ENCODE measurements at places on chromosomes 2 and 18. TPM values are rescaled to one million over a fixed set of nuclear protein-coding genes. Genes with fewer than 3 reads are reported as not detected.

GRCh38 chr2:6866275-6866671 is 566 bp upstream of the CMPK2 start:
- peaks cover 4% of the 10 kb centered on the region for H3K4me1 ChIP-seq
- peaks cover 7% of the 10 kb centered on the region for H3K27me3 ChIP-seq
- no peaks in the 10 kb centered on the region for H3K36me3 ChIP-seq
- peak overlapping the region; percentile 55 for H3K4me3 ChIP-seq
- no peak overlapping the region for H3K27ac ChIP-seq
- DNase-seq, result peak; percentile 6

- no peak overlapping the region for H3K27ac ChIP-seq
- no peak for DNase-seq
- H3K36me3 ChIP-seq, result no peaks in the 10 kb centered on the region
- H3K27me3 ChIP-seq, result no peaks in the 10 kb centered on the region
These were observed 146.0 kb downstream of the UBE2E3 start for GRCh38 chr2:181126311-181126868.

- no peaks in the 10 kb centered on the region for H3K36me3 ChIP-seq
- no peak for DNase-seq
- no peaks in the 10 kb centered on the region for H3K4me1 ChIP-seq
- no peak overlapping the region for H3K4me3 ChIP-seq
- no peak overlapping the region for H3K27ac ChIP-seq
These were observed 22.5 kb upstream of the POLE4 start for GRCh38 chr2:74935975-74936391.

- H3K27me3 ChIP-seq, result no peaks in the 10 kb centered on the region
- no peak overlapping the region for H3K27ac ChIP-seq
- no peaks in the 10 kb centered on the region for H3K36me3 ChIP-seq
- no peaks in the 10 kb centered on the region for H3K4me1 ChIP-seq
- H3K4me3 ChIP-seq, result no peak overlapping the region
- peak; percentile 24 for DNase-seq
These were observed 670.4 kb downstream of the KCNJ3 start for GRCh38 chr2:155368934-155369333.

DNA sequence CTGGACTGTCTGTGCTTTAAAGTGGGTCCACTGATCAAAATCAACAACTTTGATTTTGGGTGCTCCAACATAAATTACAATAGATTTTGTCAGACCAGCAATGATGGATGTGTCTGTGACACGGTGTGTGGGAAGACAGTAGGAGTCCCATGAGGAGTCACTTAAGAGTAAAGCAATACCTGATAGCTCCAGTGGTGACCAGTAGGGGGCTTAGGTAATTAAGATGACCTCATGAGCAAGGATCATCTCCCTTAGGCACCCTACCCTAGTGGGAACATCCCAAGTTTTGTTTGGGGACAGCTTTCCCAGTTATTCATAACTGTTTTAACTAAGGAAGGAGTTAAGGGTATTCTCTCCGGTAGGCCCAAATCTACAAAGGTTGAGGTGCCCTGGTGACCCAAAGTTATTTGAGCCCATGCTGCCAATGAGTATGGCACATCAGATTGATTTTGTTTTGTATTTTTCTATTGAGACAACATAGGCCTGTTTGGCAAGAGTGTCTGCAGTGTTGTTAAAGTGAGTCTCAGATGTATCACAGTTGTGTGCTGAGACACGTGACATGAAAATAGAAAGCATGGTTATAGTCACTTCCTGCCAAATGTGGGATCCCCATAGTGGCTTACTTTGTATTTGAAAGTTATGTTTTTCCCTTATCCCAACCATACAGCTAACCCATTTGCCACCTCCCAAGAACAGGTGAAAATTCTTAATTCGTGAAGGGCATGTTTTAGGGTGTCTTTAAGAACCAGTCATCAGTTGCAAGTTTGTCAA is 1337.6 kb upstream of the SLC39A10 start:
- no peak overlapping the region for H3K27ac ChIP-seq
- no peak for DNase-seq
- H3K4me3 ChIP-seq, result no peak overlapping the region
- H3K4me1 ChIP-seq, result no peaks in the 10 kb centered on the region

DNA sequence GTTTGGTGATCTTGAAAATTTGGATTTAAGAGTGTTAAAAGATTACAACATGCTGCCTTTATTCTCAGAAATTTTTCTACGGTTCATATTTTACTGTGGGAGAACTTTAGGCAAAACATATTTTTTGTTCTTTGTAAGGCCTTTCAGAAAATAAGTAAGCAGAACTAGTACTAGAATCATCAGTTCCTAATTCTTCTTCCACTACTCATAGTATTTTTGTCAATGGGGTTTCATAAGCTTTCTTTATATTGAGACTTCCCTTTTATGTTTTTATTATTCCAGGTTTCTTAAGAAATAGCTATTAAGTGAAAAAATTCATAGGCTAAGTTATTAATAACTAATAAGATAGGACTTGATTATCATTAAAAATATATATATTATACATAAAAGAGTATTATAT is 12.4 kb downstream of the UGGT1 start:
- no peak overlapping the region for H3K4me3 ChIP-seq
- no peaks in the 10 kb centered on the region for H3K36me3 ChIP-seq
- no peaks in the 10 kb centered on the region for H3K4me1 ChIP-seq
- no peaks in the 10 kb centered on the region for H3K27me3 ChIP-seq
- H3K27ac ChIP-seq, result no peak overlapping the region
- DNase-seq, result no peak

GRCh38 chr2:216406826-216407225 is 5.5 kb upstream of the SMARCAL1 start:
- no peak overlapping the region for H3K4me3 ChIP-seq
- H3K27ac ChIP-seq, result no peak overlapping the region
- no peaks in the 10 kb centered on the region for H3K4me1 ChIP-seq
- DNase-seq, result no peak
- H3K27me3 ChIP-seq, result no peaks in the 10 kb centered on the region

- no peaks in the 10 kb centered on the region for H3K4me1 ChIP-seq
- DNase-seq, result no peak
- no peak overlapping the region for H3K4me3 ChIP-seq
These were observed 5.6 kb downstream of the PAX8 start for GRCh38 chr2:113273027-113273551.

DNA sequence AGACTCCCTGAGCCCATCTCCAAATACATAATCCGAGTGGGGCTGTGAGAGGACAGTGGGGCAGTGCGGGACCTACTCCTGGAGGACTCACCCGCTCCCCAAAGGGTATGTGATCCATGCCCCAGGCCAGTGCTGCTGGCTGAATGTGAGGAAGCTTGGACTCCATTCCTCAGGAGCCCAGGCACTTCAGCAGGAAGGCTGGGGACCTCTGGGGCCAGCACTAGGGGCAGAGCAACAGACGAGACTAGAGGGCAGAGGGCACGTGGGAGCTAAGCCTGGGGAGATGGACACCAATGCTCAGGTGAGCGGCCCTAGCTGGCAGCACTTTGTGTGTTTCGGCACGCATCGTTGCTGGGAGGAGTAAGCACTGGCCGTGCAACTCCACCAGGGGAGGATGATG is 84.9 kb downstream of the MALT1 start:
- H3K27me3 ChIP-seq, result no peaks in the 10 kb centered on the region
- no peaks in the 10 kb centered on the region for H3K4me1 ChIP-seq

DNA sequence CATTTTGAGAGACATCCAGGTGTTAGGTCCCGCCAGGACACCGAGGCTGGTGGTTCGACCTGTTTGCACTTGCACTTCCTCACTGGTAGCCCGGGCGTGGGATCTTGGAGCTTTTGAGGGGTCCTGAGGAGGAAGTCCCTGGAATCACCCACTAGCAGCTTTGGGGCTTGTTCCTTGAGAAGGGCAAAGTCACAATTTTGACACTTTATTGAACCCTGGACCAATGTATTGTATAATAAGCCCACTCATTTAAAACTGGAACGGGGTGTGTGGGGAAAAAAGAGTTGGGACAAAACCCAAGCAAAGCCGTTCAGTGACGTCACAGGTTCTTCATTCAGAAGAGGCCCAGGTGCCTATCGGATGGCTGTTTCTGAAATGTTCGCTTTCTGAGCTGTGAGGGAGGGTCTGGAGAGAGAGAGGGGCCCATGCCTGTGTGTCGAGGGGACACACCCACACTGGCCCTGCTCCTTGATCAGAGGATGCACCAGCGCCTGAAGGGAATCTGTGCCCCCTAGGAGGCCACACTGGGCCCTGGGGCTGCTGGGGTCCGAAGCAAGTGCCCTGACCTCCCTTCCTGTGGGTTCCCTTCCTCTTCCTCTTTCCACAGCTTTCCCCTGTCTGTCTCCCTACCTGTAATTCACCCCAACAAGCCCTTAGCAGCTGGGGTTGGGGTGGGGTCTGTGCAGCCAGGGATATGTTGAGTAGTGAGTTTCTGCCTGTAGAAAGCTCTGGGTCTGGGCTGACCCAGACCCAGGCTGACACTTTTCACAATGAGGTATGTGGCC is 2.6 kb downstream of the LPIN1 start:
- H3K27ac ChIP-seq, result no peak overlapping the region
- H3K27me3 ChIP-seq, result no peaks in the 10 kb centered on the region
- peaks cover 55% of the 10 kb centered on the region for H3K4me1 ChIP-seq
- H3K4me3 ChIP-seq, result no peak overlapping the region
- H3K36me3 ChIP-seq, result no peaks in the 10 kb centered on the region
- no peak for DNase-seq

- peak; percentile 85 for DNase-seq
- peak overlapping the region; percentile 99 for H3K27ac ChIP-seq
- H3K27me3 ChIP-seq, result no peaks in the 10 kb centered on the region
- H3K36me3 ChIP-seq, result no peaks in the 10 kb centered on the region
- peaks cover 48% of the 10 kb centered on the region for H3K4me1 ChIP-seq
These were observed 344.4 kb downstream of the RND3 start for GRCh38 chr2:150143087-150143536.

- H3K4me1 ChIP-seq, result no peaks in the 10 kb centered on the region
- H3K4me3 ChIP-seq, result no peak overlapping the region
- DNase-seq, result no peak
- no peak overlapping the region for H3K27ac ChIP-seq
These were observed 234.4 kb downstream of the NDUFA10 start for GRCh38 chr2:239790721-239791120.

- H3K4me1 ChIP-seq, result no peaks in the 10 kb centered on the region
- no peak overlapping the region for H3K27ac ChIP-seq
- no peak for DNase-seq
- H3K36me3 ChIP-seq, result no peaks in the 10 kb centered on the region
- H3K4me3 ChIP-seq, result no peak overlapping the region
- H3K27me3 ChIP-seq, result no peaks in the 10 kb centered on the region
These were observed 102.0 kb downstream of the ZNF532 start for GRCh38 chr18:58966704-58967103.

DNA sequence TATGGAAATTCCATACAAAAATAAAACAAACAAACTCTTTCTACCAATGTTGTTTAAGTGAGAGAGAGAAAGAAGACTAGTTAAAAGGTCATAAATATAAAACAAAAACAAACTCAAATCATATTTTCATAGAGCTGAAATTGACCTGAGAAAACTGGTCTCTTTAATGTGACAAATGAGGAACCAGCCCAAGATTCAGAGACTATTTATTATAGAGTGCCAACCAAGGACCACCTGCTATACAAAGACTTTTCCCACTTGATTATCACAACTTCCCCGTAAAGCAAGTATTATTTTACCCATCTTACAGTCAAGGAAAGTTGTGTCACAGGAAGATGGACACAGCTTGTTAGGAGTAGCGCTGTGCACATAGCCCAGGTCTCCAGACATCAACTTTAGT is 13.3 kb downstream of the ANKRD44 start:
- H3K4me3 ChIP-seq, result no peak overlapping the region
- H3K27me3 ChIP-seq, result no peaks in the 10 kb centered on the region
- no peak for DNase-seq
- H3K27ac ChIP-seq, result no peak overlapping the region

- no peak for DNase-seq
- no peaks in the 10 kb centered on the region for H3K4me1 ChIP-seq
- H3K36me3 ChIP-seq, result no peaks in the 10 kb centered on the region
- H3K27ac ChIP-seq, result no peak overlapping the region
These were observed 138.6 kb upstream of the SLC1A4 start for GRCh38 chr2:64850642-64851041.

- DNase-seq, result no peak
- H3K27ac ChIP-seq, result no peak overlapping the region
- no peaks in the 10 kb centered on the region for H3K36me3 ChIP-seq
- H3K4me1 ChIP-seq, result no peaks in the 10 kb centered on the region
These were observed 65.1 kb upstream of the TGIF1 start for GRCh38 chr18:3384664-3385563.

DNA sequence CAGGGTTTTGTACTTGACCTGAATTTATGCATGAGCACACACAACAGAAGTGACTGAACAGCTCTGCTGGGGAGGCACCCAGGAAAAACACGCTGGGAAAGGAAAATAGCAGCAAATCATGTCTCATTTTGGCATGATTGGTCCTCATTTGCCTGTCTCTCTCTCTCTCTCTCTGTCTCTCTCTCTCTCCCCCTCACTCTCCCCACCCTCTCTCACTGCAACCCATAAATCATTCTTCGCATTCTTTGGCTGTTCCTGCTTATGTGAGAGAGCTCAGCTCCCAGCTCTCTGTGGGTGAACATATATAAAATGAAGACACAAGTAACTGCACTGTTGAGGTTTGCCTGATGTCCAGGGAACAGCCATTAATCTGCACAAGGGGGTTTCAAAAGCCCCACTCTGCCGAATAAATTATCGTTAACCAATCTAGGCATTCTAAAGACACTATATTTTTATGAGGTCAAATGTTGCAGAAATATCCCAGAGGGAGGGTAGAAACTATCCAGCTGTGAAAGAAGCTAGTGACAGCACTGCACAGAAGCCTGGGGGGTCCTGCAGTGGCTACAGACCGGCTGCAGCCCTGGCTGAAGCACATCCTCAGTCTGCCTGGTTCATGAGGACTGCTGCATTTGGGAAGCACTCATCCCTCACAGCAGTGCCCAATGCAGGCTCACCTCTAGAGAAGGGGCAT is 260.3 kb downstream of the AFF3 start:
- no peak overlapping the region for H3K4me3 ChIP-seq
- peak overlapping the region; percentile 52 for H3K27ac ChIP-seq
- peak; percentile 71 for DNase-seq
- no peaks in the 10 kb centered on the region for H3K36me3 ChIP-seq
- H3K27me3 ChIP-seq, result no peaks in the 10 kb centered on the region

B3GNT2 gene
- total RNA-seq, result 21.2 TPM

RIT2 gene
- not detected for total RNA-seq

GPR45 gene
- not detected for total RNA-seq

RNF149 gene
- total RNA-seq, result 57.6 TPM

C2orf81 gene
- total RNA-seq, result 0.71 TPM

KCNF1 gene
- 0.42 TPM for total RNA-seq

VWC2L gene
- not detected for total RNA-seq

CREG2 gene
- total RNA-seq, result 0.88 TPM

IL1B gene
- total RNA-seq, result not detected

AFTPH gene
- total RNA-seq, result 16.7 TPM

PRSS56 gene
- not detected for total RNA-seq

MEP1B gene
- total RNA-seq, result not detected
